Activated T-cell treated with anti-CD3 and anti-CD28 coated beads, Interleukin-2, amount 50 U/mL, for 72 hours (primary cell): ENCODE measurements at places on chromosomes 13 and 19.
A peak's percentile ranks its signal among the peaks of the same experiment; 100 is the strongest.

- peak; percentile 59 for DNase-seq
Measured at GRCh38 chr19:46602392-46603194, 1.5 kb downstream of the CALM3 start.

- no peak for DNase-seq
Measured at GRCh38 chr19:32397671-32398101, 7.9 kb upstream of the DPY19L3 start.

GRCh38 chr13:33236021-33236420 lies 49.5 kb downstream of the STARD13 start:
- DNase-seq: no peak

DNA sequence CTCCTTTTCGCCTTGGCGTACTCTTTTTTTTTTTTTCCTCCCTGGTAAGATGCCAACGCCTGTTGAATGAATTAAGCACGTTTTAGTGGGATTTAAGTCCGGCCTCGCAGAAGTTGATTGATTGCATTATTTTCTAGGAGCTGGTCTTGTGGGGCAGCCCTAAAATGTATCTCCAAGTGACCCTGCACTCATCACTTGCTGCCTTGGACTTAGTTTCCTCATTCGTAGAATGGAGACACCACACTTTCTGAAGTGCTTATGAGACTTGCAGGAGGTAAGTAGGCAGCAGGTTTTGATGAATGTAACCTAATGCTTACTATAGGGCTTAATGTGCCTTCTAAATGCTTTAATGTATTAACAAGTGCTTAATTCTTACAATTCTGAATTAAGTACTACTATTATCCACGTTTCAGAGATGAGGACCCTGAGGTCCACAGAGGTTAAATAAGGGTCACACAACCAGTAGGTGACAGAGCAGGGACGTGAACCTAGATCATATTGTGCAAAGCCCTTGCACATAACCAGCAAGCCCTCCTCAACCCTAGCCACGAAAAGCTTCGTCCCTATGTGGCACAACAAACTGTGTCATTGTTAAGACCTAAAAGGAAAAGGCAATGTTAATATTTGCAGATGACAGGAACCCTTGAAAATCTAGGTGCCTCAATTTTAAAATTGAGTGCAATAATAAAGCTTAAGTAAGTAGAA lies 514 bp upstream of the ARGLU1 start:
- DNase-seq: no peak

GRCh38 chr13:42392716-42393572 lies 121.0 kb downstream of the AKAP11 start:
- DNase-seq: peak; percentile 54

- DNase-seq: no peak
Measured at GRCh38 chr19:2012941-2013682, 2.4 kb downstream of the BTBD2 start.

DNA sequence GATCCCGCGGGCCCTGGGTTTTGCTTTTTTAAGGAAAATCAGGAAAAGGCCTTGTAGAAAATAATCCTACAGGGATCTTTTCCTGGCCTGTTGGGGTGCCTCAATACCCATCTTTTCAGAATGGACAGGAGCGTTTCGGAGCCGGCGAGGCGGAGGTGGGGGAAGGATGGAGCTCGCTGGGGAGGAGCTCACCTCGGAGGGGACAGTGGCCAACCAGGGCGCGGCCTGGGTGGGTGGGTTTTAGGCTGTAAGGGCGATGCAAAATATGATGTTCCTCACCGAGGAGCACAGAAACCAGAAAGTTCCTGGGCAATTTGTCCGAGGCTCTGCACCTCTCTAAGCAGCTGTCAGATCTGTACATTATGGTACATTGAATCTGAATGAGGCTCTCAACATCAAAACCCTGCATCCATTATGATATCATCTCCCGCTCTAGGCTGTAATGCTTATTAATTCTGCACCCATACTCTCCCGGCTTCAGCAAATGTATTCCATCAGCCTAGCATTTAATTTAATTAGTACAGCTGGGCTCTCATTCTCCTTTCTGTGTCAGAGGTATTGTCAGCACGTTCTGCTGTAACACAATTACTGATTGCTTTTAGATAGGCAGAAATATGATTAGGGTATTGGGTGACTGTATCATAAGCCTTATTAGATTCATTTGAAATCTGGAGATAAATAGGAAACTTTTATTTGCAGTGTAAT lies 90.3 kb upstream of the SOX1 start:
- DNase-seq: no peak

DNA sequence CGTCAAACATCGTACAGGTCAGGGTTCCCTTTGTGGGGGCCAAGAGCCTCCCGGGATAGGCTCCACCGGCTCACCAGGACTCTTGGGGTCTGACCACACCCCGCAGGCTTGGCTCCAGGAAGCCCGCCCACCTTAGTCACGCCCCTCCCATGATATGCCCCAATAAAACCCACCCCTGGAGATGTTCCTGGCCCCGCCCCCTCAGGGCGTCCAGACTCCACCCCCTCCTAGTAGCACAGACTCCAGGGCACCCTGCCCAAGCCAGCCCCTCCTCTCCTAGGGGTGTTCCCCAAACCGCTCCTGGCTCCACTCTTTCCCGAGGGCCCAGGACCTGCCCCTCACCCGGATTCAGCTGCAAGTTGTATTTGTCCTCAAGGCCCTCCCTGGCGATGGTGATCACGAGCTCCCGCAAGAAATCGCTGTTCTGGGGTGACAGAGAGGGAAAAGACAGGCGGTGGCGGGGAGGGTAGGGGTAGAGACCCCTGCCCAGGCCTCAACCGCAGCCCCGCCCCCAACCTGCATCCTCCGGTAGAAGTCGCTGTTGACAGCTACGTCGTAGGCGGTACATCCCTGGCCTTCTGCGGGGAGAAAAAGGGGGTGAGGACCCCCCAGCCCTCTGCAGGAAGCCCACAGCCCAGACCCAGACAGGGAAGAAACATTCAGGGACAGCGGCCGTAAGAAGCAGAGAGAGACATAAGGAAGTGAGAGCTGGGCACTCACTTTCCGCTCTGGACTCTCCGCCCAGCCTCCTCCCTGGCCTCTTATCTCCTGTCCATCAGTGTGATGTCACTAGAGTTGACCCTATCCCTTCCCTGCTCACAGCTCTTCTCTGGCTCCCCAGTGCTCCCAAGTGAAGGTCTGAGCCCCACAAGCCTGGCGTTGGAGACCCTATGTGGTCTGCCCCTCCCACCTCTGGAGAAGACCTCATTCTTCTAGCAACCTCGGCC lies 3.9 kb downstream of the PIH1D1 start:
- no peak for DNase-seq

DNA sequence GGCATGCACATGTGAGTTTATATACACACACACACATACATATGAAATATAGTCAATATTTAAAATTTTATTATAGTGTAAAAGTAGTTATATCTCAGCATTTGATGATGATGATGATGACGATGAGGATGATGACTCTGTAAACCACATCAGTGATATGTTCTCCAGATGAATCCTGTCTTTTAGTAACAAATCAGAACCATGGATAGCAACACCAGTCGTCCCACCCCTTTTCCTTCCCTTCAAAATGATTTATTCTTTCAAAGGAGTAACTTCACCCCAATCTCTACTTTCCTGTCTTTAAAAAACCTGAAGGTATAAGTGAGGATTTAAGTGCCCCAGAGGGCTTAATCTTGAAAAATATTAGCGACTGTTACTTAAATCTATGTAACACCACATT lies 74.1 kb downstream of the DCLK1 start:
- no peak for DNase-seq

GRCh38 chr19:51749979-51750378 lies 1.7 kb downstream of the FPR1 start:
- DNase-seq: no peak

GRCh38 chr13:51006067-51006845 lies 96.7 kb downstream of the RNASEH2B start:
- DNase-seq: no peak

DNA sequence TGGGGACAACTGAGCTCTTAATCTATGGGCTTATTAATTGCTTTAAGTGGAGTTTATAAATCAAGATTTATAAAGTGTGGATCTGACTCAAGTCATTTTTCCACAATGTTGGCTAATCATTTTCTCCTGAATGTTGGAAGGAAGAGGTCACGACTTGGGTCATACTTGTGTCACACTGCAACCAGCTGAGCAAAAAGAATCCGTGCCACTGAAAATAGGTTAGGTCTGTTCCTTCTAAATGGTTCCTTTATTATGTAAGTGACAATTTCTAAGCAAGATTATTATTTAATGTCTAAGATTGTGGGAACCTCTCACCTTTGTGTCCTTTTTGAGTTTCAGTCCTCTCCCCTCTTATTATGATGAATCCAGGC lies 178.6 kb downstream of the SHISA2 start:
- no peak for DNase-seq

DNA sequence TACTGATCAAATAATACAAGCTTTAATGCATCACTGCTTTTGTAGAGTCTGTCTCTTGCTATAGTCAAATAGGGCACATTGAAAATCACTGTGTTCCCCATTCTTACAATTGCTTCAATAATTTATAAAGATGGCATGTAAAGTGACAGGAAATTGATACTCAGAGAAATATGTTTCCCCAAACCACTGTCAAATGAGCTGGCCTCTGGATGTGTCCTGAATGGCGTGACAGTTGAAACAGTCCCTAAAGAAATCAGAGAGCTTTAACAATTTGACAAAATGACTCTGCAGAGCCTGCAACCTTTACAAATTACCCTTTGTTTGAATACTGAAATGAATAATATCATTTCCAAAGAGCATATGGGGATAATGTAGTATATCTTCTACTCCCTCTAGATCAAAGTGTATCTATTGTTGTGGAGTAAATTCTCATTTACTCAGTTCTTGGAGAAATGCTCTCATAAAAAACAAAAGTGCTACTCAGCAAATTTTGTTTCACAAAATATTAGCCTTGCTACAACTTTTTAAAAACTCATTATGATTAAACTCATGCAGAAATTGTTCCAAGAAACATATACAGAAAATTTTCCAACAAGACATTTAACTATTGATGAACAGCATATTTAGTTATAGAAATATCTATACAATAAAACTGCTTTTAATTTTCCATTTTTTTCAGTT lies 763.2 kb upstream of the SPRY2 start:
- DNase-seq: no peak

GRCh38 chr19:47623921-47624391 lies 15.0 kb downstream of the BICRA start:
- no peak for DNase-seq

GRCh38 chr19:8610936-8611300 lies 403 bp upstream of the ADAMTS10 start:
- DNase-seq: no peak

- peak; percentile 13 for DNase-seq
Measured at GRCh38 chr19:19120308-19121231, 17.7 kb downstream of the TMEM161A start.

DNA sequence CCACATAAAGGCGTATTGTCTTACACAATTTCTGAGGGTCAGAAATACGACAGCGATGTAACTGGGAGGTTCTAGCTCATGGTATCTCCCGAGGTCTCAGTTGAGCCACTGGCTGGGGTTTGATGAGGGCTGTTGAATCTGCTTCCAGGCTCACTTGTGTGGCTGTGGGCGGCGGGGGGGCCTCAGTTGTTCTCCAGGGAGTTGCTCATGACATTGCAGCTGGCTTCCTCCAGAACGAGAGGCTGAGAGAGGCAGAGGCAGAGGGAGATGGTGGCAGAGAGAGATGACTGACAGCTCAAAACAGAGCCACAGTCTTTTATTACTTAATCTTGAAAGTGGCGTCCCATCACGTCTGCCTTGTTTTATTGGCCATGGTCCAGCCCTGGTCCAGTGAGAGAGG lies 6.2 kb upstream of the NLRP5 start:
- DNase-seq: no peak

DNA sequence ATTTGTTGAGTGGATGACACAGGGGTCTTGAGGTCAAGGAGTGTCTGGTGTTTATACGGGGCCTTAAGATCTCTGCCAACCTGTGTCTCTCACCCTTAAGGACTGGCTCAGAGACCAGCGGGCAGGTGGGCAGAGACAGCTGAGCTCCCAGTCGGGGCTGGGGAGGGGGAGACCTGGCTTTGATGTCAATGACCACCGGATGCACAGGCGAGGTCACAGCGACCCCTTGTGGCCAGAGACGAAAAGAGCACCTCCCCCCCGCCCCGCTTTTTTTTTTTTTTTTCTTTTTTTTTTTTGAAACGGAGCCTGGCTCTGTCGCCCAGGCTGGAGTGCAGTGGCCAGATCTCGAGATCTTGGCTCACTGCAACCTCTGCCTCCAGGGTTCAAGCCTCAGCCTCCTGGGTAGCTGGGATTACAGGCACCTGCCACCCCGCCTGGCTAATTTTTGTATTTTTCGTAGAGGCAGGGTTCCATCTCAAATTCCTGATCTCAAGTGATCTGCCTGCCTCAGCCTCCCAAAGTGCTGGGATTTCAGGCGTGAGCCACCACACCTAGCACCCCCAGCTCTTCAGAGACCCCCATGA lies 12.1 kb upstream of the KLK14 start:
- peak; percentile 43 for DNase-seq
